ENCODE measurements at places on chromosomes 12 and 14.

DNA sequence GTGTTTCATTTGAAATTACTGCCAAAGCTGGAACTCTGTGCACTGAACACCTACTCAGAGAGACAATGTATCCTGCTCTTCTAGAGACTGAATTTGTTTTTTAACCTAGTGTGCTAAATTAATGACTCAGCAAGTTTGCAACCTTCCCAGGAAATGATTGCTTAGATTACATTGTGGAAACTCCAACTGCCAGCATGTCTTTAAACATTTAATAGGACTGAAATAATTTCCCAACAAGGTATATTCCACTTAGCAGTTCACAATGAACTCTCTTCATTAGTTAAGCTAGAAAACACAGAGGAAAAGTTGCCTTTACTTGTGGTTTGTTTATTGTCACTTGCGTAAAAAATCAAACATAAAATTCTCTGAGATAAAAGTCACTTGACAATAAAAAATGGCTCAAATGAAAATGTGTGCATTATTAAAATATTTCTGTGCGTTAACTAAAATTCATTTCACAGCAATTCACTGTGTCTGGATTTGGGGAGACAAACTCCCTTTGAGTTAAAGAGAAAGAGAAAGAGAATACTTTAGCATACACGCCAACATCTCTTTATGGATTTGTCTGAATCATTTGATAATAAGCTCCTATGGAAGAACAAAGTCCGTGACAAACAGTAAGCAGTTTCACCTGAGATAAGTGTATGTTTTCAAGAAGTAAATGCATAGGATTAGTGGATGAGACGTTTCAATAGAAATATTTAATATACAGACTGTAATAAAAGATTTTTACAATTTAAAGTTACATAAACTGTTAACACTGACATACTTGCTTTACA lies 284.0 kb downstream of the PRKD1 start:
- no peak for DNase-seq

DNA sequence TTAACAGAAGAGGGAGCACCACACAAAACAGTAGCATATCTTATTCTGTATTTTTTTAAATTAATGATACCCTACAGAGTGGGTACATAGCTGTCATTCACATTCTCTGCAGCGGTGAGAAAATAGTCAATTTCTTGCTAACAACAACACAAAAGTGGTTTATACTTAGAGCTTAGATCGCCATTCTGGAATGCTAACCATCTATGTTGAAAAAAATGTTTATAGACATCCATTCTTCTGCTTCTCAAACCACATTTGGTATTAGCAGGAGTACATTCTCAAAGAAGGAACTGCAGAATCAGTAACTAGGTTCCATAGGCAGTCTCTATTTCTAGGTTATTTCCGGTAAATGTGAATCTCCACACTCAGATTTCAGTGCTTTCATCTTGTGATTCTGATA lies 185.9 kb downstream of the PPFIA2 start:
- DNase-seq: no peak

GRCh38 chr12:43148691-43149090 lies 403.3 kb downstream of the ADAMTS20 start:
- no peak for DNase-seq

DNA sequence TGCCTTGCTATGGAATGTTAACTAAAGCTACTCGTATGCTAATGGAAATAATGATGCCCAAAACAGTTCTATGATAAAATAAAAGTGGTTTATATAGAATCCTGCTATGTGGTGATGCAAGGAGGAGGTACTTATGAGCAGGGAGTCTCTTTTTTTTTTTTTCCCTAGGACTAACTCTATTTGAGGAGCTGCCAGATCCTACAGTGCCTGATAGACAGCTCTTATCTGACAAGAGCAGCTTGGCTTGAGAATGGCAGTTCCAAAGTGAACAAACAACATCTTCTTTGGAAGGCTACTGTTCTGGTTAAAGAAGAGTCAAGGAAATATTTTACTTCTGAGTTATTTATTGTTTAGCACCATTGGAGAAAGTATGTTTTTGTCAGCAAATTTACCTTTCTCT lies 10.2 kb upstream of the ACSM4 start:
- DNase-seq: no peak

GRCh38 chr14:47596232-47596631 lies 79.2 kb downstream of the MDGA2 start:
- no peak for DNase-seq

DNA sequence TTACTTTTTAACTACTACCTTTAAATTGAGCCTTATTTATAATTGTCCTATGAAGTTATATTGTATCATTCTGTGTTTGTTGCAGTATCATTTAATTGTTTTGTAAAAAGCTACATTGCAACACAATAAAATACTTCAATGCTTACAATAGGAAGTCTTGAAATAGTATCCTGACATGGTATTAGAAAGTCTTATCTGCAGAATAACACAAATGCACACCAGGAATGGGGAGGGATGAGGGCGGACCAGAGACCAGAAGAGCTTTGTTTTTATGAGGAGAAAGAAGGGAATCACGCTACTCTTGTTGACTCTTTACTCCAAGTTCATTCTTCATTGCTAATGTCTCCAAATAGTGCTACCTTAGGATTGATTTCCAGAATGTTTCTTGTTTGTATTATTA lies 120.2 kb downstream of the MON2 start:
- no peak for DNase-seq

GRCh38 chr14:85180876-85181275 lies 349.1 kb upstream of the FLRT2 start:
- no peak for DNase-seq

DNA sequence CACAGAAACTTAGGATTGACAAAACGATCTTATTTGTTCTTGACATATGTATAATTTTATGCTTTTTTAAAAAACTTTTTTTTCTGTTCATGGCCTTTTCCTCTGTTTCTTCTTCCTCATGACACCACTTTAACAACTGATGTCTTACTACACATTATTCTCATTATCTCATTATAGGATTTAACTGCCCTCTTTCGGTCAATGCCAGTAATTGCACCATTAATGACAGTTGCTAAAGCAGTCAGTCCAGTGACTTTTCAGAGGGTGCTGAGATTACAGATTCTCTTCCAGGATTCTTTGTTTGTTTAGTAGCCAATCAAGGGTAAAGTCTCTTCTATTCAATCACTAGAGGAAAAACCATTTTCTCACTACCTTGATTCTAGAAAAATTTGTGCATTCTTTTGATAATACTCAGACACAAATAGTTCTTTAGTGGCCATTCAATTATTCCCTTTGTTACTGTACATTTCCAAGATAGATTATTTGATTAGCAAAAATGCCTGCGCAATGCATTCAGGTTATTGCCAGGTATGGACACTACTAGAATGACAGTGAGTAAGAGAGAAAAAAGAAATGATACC lies 50.1 kb downstream of the KLRG1 start:
- no peak for DNase-seq

Data from stimulated activated CD8-positive, alpha-beta memory T cell treated with anti-CD3 and anti-CD28 coated beads, Interleukin-4, amount 100 ng/mL, for 24 hours (primary cell).